ENCODE measurements at places on chromosomes 13 and 19.

- DNase-seq = no peak
These were observed 17.0 kb upstream of the TDRD3 start for GRCh38 chr13:60379837-60380565.

- no peak for DNase-seq
These were observed 69.6 kb downstream of the STK24 start for GRCh38 chr13:98507282-98507797.

DNA sequence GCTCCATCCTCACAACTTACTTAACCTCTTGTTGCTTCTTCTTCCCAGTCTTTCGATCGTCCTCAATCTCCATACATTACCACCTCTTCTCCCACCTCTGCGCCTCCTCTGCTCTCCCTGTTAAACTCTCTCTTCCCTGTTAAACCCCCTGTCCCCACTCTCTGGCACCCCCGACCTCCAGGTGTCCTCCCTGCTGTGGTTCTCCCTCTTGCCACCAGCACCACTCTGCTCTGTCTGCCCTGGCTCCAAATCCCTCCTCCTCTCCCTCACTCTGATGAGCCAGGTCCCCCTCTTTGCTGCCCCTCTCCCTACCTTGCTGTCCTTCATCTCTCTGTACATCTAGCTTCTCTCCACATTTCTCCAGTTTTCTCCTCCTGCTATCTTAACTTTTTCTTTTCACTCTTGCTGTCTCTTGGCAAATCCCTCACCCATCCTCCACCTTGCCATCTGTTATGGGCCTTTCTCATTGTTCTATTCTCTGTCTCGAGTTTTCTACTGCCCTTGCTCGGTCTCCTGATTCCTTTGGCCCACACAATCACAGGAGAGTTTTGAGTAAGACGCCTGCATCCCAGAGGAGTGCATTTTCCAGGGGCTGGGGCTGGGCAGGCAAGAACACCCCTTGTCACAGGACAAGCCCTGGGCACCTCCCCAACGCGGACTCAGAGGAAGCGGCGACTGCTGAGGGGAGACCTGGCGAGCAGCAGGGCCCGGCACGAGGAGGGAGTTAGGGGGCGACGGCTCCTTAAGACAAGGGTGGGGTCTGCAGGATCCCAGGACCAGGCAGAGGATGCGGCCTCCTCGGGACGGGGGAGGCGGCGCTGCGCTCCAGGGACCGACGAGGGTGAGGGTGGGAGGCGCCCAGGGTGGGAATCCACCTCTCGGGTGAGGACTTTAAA lies 21.4 kb upstream of the ERVV-1 start:
- DNase-seq = no peak

DNA sequence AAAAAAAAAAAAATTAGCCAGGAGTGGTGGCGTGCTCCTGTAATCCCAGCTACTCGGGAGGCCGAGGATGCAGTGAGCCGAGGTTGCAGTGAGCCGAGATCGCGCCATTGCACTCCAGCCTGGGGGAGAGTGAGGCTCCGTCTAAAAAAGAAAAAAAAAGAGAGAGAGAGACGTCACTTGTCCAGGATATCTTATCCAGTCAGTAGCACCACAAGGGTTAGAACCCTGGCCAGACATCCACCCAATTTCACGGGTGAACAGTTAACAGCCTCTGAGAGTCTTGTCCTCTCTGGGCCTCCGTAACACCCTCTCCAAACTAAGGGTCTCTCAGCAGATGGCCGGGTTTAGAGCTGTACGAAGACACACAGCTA lies 917 bp upstream of the CLPTM1 start:
- no peak for DNase-seq

GRCh38 chr13:37695200-37695599 lies 96.6 kb upstream of the POSTN start:
- no peak for DNase-seq

DNA sequence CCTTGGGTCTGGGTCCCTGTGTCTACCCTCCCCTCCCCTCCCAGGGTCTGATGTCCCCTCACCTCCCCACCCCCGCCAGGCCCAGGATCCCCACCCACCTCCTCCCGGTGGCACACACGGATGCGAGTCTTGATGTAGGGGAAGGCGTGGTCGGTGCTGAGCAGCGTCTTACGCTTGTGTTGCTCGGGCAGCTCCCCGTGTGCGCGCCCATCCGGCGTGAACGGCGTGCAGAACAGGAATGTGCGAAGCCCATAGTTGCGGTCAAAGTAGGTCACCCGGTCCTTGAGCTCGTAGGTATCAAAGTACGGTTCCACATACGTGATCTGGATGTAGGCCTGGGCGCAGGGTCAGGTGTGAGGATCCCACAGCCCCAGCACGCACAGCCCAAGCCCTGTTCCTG lies 4.4 kb upstream of the KANK2 start:
- no peak for DNase-seq

- no peak for DNase-seq
These were observed 53.7 kb upstream of the MAB21L1 start for GRCh38 chr13:35530147-35530546.

- no peak for DNase-seq
These were observed 591 bp downstream of the DEDD2 start for GRCh38 chr19:42216653-42217519.
